Renal cortex interstitium (tissue), 15 donors: ENCODE measurements at places on chromosomes 12 and 14.
A peak's percentile ranks its signal among the peaks of the same experiment; 100 is the strongest.

GRCh38 chr12:72522411-72522810 lies 250.2 kb downstream of the TRHDE start:
- no peak for DNase-seq

DNA sequence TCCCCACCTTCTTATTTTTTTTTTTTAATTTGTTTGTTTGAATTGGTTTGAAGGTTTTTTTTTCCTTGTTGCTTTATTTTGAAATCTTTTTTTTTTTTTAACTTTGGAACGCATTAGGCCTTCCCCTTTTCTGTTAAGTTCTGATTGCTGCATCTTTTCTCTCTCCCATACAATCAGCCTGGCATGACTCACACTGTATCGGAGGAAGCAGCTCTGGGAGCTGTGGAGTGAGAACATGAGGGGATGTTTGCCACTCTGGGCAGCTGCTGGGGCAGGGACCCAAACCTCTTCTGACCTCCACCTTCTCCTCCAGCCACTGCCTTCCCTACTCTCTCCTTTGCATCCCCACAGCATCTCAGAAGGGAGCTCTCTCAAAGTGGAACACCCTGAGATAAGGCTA lies 160.3 kb upstream of the FKBP4 start:
- DNase-seq = no peak

DNA sequence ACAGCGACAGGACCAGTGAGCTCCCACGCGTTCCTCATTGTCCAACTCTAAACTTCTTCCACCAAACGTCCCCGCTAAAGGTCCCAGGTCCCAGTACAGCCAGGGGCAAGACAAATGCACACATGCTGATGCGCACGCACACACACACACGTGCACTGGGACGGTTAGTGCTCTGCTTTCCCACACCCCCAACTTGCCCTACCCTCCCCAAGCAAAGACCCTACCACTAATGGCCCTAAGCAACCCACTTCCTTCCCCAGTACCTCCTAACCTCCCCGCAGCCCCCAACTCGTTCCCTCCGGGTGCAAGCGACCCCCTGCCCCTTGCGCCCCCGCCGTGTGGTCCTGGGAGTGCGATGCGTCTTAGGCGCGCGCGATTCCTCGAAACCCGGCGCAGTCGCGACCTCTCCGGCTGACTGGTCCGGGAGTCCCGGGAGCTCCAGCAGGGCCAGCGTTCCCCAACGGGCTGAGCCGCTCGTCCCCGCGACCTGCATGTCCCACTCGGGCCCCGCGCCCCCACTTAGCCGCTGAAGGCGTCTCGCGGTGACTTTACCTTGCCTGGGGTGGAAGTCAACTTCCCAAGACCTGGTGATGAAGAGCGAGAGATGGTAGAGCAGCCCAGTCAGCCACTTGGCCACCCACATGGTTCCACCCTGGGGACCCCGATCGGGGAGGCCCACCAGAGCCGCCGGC lies 578 bp downstream of the ADAMTS20 start:
- DNase-seq = no peak

- no peak for DNase-seq
These were observed 245.9 kb downstream of the NPAS3 start for GRCh38 chr14:33184587-33184986.

DNA sequence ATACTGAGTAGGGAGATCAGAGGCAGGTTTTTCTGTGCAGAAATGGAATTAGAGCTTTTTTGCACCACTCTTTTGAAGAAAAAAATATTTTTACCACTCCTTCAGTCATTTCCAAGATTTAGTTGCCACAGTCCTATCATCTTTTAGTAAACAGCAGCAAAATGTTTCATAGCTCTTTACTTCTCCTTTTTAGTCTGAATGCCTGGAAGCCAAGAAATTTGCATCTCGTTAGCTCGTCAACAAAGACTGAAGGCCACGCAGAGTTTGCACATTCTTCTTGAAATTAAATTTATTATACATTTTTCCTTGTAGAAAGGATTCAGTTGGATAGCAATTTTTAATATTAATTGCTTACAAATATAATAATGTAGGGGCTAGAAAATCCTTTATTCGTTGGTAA lies 544.5 kb upstream of the ATP2B1 start:
- DNase-seq = no peak

DNA sequence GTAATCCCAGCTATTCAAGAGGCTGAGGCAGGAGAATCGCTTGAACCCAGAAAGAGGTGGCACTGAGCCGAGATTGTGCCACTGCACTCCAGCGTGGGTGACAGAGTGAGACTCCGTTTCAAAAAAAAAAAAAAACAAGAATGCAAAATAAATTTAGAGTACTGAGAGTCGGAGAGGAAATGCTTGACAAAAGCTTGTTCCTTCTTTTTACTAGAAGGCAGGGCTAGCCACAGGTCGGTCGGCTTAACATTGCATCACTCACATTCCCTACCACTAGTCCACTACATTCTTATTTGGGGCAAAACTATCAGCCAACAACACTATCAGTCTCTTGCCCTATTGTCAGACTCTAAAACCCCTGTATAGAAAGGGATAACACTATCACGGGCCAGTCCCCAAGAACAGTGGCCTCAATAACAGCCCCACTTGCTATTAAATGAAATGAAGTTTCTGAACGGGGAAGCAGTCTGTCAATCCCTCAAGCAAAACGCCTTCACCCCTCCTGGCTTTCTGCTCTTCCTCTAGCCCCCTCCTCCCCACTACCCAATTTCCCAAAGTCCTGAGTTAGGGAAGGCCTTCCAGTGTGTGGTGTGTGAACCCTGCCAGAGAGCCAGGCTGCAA lies 1.0 kb downstream of the RNF41 start:
- no peak for DNase-seq

GRCh38 chr14:98984719-98985041 lies 287.3 kb downstream of the BCL11B start:
- DNase-seq = no peak

GRCh38 chr12:11958221-11959091 lies 112.3 kb upstream of the BCL2L14 start:
- DNase-seq = no peak

DNA sequence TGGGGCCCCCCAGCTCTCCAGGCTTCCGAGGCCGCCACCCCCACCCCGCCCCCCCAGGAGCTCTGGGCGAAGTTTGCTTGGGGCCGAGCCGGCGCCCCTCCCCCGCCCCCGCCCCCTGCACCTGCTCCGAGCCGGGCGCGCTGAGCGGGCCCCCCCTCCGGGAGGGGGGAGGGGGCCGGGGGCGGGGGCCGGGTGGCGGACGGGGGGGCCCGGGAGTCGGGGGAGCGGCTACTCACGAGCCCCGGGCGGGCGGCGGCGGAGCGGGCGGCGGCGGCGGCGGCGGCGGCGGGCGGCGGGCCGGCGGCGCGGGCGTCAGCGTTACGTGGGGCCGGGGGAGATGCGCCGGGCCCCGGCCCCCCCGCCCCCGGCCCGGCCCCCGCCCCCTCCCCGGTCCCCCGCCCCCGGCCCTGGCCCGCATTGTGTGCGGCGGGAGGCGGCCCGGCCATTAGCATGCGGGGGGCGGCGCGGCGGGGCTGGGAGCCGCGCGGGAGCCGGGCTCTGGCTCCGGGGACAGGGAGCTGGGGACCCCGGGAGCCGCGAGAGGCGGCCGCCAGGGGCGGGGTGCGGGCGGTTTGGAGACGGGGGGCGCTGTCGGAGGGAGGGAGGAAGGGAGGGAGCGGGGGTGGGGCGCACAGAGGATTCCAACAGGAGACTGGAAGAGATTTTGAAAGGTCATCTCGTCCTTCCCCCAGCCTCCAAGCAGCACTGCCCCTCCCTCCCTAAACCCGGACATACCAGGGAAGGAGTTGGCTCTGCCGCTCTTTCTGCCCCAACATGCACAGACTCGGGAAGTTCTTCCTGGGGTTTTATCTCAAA lies at the start of gene ZNF219:
Gene ZNF219 (minus strand): TSS at position 580 of the 816 bp plus-strand sequence. CDS start 5,064 bp downstream, outside the sequence.
- no peak for DNase-seq

GRCh38 chr14:99681101-99681831 lies 2.8 kb upstream of the CYP46A1 start:
- DNase-seq = no peak

- no peak for DNase-seq
These were observed 332.5 kb downstream of the CCER1 start for GRCh38 chr12:90622431-90622830.

DNA sequence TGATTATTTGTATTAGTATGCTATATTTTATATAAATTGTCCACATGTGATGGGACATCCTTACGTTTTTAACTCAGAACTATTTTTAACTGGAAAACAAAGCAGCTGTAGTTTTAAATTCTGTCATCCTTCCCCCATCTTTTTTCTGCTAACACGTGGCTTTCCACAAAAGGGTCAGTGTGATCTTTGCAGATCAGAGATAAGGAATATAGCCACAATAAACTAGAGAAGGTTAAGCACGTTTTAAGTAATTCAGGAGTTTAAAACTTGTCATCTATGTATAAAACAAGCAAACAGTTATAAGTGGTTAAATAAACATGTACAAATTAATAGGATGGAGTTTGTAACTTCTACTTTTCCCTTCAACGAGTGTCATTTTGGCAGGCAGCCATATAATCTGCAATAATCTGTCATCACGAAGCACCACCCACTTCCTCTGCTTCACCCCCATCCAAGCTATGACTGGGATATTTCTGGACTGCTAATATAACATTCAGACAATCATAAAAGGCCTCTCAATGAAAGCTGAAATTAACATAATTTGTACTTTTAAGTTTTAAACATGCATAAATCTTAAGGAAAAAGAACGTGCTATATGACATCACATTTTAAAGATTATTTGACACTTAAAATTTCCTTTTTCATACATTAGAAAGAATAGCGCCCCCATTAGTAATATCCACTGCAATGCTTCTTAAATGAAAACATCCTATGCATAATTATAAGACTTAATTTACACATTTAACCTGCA lies 15.3 kb downstream of the TAOK3 start:
- no peak for DNase-seq

- DNase-seq = no peak
These were observed 24.0 kb upstream of the LGR5 start for GRCh38 chr12:71415336-71416231.

GRCh38 chr12:107622001-107622400 lies 63.6 kb upstream of the PWP1 start:
- DNase-seq = no peak

DNA sequence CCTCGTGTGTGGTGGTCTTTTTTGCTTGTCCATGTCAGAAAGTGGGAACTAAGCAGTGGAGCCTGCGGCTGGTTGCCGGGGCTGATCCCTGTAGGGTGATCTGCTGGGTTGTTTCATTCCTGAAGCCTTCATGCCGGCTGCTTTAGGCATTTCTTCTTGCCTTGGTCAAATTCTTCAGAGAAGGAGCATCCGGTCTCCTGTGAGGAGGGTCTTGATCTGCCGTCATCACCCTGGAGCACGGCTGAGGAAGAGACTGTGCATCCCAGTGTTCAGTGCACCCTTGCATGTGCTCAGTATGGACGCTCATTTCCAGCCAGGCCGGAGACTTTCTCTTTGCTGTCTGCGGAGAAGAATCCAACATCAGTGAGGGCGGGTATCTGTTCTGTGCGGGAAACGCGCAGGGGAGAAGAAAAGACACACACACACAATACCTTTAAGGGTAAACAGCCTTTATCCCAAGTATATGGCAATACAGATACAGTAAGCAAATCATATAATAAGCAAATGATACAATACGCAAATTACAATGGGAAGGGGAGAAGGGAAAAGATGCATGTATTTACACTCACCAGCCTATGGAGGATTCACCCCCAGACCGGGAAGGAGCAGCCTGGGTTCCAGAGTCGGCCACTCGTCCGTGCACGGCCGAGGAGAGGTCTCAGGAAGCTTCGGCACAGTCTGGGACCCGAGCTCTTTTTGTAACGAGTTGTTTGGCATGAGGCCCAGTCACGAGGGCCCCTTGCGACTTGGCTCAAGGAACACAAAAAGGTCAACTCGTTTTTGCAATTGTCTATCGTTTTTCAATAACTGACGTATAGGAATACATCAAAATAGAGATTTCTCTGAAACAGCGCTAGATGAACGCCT lies 1366.8 kb upstream of the TMEM132C start:
- no peak for DNase-seq

DNA sequence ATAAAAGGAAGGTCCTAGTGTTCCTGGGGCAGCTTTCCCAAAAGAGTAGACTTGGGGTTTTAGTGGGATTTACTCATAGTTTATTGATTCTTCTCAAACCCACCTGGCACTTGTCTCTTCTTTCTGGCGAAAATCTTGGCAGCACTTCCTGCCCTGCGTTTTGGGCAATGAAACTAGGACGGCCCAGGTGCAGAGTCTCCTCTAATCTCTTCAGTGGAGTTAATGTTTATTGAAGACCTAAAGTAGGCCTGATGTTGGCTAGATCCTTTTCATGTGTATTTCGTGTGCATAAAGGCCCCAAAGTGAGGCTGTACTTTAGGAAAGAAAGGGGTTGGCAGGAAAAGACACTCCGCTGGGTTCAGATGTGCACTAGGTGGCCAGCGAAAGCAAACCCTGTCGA lies 5.1 kb downstream of the WNT5B start:
- no peak for DNase-seq

DNA sequence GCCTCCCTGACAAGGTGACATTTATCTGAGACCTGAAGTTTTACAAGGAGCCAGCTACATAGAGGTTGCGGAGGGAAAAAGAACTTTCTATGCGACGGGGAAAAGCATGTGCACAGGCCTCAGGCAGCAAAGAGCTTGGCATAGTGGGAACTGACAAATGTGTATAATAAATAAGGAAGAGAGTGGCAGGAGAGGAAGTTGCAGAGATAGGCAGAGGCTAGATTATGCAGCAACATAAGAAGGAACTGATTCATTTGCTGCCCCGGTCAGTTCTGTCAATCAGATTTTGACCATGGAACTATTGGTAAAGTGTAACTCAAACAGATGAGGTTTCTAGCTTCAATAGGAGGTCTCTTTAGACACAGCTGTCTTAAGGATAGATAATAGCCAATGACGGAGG lies 33.7 kb upstream of the RIC8B start:
- no peak for DNase-seq

GRCh38 chr12:131507881-131508280 lies 203.0 kb upstream of the SFSWAP start:
- no peak for DNase-seq

GRCh38 chr14:105093431-105094192 lies 28.4 kb upstream of the GPR132 start:
- peak; percentile 80 for DNase-seq

DNA sequence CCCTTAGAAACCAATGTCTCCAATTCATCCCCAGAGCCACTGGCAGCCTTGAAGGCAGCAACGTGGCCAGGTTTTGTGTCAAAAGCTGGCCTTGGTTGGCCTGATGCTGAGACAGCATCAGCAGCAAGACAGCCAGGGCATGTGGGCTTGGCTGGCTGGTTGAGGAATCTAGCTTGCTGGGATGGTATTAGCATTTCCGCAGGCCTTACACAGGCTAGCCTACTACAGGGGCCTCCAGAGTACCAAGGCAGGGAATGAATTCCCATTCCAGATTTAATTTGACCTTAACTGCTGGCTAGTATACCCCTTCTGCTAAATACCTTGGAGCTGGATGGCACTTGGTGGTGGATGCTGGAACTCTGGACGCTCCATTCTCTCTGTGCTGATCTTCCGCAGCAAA lies 15.8 kb downstream of the NGDN start:
- DNase-seq = no peak
